ENCODE measurements at places on chromosomes 13 and 19. TPM values are rescaled to one million over a fixed set of nuclear protein-coding genes. Genes with fewer than 3 reads are reported as not detected.
A peak's percentile ranks its signal among the peaks of the same experiment; 100 is the strongest.

FFAR1 gene
- total RNA-seq = not detected

RFXAP gene
- 10.5 TPM for total RNA-seq

ATP1A3 gene
- total RNA-seq = 4.5 TPM

GYS1 gene
- total RNA-seq = 155 TPM

AKT1S1 gene
- total RNA-seq = 27.5 TPM

GRCh38 chr13:53560556-53560955, 531.9 kb downstream of the OLFM4 start:
- H3K4me1 ChIP-seq = no peaks in the 10 kb centered on the region
- H3K27me3 ChIP-seq = no peaks in the 10 kb centered on the region
- no peak overlapping the region for H3K27ac ChIP-seq
- no peak for DNase-seq
- H3K4me3 ChIP-seq = no peak overlapping the region
- no peaks in the 10 kb centered on the region for H3K36me3 ChIP-seq

DNA sequence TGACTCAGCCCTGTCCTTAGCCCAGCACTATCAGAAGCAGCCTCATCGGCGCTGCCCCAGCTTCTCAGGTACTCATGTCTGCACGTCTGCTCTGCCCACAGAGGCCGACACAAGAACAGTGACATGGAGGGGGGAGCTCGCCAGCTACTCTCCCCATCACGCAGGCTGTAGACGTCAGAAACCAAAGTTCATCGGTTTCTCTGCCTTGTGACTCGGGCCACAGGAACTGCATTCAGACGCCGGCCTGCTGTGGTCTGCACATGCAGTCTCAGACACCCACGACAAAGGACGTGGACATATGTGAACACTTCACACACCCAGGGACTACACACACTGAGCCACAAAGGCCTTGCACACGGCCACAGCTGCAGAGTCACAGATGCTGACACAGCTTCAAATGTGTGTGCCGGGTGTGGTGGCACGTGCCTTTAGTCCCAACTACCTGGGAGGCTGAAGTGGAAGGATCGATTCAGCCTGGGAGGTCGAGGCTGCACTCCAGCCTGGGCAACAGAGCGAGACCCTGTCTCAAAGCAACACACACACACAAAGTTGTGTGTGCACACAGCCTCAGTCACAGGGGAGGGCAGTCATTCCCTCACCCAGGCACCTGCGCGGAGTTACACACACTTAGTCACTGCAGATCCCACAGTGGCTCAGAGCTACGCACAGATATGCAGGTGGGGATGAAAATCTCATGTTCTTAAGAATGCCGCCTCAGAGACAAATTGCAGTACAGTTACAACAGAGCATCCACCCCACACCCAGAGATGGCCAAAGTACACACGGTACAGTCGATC, 4.9 kb upstream of the ZFP36 start:
- H3K27ac ChIP-seq = peak overlapping the region; percentile 91
- no peaks in the 10 kb centered on the region for H3K27me3 ChIP-seq
- H3K4me3 ChIP-seq = no peak overlapping the region
- no peak for DNase-seq

DNA sequence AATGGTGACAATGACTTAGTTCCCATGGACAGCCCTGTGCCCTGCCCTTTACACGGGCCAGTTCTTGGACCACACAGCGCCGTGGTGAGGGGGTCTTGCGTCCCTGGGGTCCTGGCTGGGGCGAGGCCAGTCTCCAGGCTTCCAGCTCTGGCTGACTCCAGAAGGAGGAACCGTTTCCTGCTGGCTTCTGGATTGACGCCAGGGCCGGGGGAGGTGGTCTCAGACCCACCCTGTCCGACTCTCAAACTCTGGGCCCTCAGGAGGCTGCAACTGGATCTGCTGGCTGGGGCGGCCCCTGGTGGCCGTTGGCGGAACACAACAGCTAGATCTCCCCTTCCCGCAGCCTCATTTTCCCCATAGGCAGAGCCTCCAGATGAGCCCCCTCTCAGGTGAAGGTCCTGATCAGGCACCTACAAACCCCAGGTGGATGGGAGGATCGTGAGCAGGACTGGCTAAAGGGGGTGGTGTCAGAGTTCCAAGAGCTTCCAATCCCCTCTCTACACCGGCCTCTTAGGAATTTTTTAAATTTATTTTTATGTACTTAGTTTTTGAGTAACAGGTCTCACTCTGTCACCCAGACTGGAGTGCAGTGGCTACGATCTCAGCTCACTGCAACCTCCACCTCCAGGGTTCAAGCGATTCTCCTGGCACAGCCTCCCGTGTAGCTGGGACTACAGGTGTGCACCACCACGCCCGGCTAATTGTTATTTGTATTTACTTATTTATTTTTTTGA, 8.0 kb downstream of the CCDC194 start:
- no peaks in the 10 kb centered on the region for H3K36me3 ChIP-seq
- no peaks in the 10 kb centered on the region for H3K27me3 ChIP-seq
- H3K27ac ChIP-seq = no peak overlapping the region
- DNase-seq = peak; percentile 76

GRCh38 chr19:807627-808422, 10.6 kb downstream of the PTBP1 start:
- no peak overlapping the region for H3K27ac ChIP-seq
- no peaks in the 10 kb centered on the region for H3K27me3 ChIP-seq
- no peak for DNase-seq
- H3K4me3 ChIP-seq = no peak overlapping the region
- peaks cover 2% of the 10 kb centered on the region for H3K4me1 ChIP-seq
- peaks cover 78% of the 10 kb centered on the region for H3K36me3 ChIP-seq

GRCh38 chr19:17248011-17248776, 2.5 kb upstream of the NR2F6 start:
- no peaks in the 10 kb centered on the region for H3K36me3 ChIP-seq
- peak overlapping the region; percentile 76 for H3K27ac ChIP-seq
- no peaks in the 10 kb centered on the region for H3K27me3 ChIP-seq
- no peak for DNase-seq
- no peak overlapping the region for H3K4me3 ChIP-seq
- H3K4me1 ChIP-seq = peaks cover 25% of the 10 kb centered on the region

- H3K4me1 ChIP-seq = no peaks in the 10 kb centered on the region
Measured at GRCh38 chr13:24192057-24192810, 31.7 kb downstream of the SPATA13 start.

DNA sequence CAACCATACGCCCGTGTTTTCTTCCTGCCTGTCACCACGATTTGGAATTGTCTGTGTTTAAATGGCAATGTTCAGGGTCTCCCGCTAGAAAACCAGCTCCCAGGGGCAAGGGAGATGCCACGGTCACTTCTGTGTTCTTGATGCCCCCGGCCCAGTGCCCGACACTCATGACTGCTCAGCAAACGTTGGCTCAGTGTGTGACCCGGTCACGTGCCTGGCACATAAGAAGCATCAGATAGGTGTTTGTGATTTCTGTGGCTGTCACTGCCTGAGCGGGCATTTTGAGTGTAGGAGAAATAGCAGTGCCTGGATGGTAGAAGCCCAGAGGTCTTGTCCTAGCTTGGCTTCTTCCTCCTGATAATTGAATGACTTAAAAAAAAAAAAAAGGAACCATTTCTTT, 15.5 kb downstream of the HDGFL2 start:
- H3K36me3 ChIP-seq = peaks cover 13% of the 10 kb centered on the region
- no peak overlapping the region for H3K4me3 ChIP-seq
- no peaks in the 10 kb centered on the region for H3K4me1 ChIP-seq
- no peak overlapping the region for H3K27ac ChIP-seq
- no peaks in the 10 kb centered on the region for H3K27me3 ChIP-seq
- DNase-seq = no peak

DNA sequence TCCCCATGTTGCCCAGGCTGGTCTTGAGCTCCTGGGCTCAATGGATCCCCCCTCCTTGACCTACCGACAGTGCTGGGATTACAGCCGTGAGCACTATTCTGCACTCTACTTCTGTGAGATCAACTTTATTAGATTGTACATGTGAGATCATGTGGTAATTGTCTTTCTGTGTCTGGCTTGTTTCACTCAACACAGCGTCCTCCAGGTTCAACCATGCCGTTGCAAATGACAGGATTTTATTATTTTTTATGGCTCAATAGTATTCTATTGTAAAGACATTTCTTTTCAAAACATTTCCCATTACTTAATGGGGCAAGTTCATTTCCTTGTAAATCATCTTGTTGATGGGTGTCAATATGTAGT, 1.5 kb upstream of the OBI1 start:
- DNase-seq = no peak
- H3K4me3 ChIP-seq = no peak overlapping the region

DNA sequence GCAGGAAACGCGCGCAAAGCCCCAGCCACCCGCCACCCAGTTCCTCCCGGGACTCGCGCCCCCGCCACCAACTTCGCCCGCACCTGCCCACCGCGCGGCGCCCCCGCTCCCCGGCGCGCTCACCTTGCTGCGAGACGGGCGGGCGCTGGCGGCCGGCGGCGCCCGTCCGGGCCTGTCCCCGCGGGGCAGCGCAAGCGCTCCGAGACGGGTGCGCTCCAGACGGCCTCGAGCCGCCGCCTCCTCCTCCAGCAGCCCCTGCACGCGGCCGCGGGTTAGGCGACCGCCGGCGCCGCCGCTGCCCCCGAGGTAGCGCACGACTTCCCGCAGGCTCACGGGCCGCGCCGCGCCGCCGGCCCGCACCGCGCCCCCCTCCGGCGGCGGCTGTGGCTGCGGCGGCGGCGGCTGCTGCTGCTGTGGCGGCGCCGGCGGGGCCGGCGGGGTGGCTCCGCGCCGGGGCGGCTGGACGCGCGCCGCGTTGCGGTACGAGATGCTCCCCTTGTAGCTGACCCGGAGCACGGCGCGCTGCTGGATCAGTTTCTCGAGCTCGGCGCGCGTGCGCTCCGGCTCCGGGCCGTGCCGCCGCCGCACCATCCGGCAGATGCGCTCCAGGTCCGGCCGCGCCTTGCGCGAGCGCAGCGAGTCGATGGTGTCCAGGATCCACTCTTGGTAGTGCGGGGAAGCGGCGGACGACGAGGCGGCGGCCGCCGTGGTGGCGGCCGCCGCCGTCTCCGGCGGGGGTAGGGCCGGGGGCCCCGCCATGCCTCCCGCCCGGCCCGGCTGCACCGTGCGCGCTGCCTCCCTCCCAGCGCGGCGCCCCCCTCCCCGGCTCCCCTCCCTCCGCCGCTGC, 666 bp downstream of the SAMD1 start:
- H3K36me3 ChIP-seq = peaks cover 8% of the 10 kb centered on the region
- DNase-seq = peak; percentile 75
- H3K27ac ChIP-seq = no peak overlapping the region
- peak overlapping the region; percentile 89 for H3K4me3 ChIP-seq
- peaks cover 9% of the 10 kb centered on the region for H3K4me1 ChIP-seq

- H3K4me3 ChIP-seq = no peak overlapping the region
- H3K4me1 ChIP-seq = no peaks in the 10 kb centered on the region
- no peak for DNase-seq
- no peaks in the 10 kb centered on the region for H3K27me3 ChIP-seq
- no peaks in the 10 kb centered on the region for H3K36me3 ChIP-seq
- no peak overlapping the region for H3K27ac ChIP-seq
Measured at GRCh38 chr19:33393286-33394005, 19.9 kb downstream of the CEBPG start.

DNA sequence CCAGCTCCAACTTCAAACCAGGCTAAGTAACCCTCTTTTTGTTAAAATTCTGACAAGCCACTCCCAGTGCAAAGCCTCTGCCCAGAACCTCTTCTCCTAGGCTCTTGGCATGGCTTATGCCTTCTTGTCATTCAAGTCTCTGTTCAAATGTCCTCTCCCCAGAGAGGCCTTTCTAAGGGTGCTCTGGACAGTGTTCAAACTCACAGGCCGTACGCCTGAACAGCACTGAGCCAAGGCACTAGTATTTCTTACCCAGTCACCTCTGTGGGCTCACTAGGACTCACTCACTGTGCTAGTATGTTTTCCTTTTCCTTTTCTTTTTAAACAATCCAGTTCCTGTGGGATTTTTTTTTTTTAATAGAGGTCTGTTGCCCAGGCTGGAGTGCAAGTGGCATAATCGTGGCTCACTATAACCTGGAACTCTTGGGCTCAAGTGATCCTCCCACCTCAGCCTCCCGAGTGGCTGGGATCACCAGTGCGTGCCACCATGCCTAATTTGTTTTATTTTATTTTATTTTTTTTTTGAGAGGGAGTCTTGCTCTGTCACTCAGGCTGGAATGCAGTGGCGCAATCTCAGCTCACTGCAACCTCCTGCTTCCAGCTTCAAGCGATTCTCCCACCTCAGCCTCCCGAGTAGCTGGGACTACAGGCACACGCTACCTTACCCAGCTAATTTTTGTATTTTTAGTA, 2.3 kb upstream of the ASF1B start:
- peaks cover 3% of the 10 kb centered on the region for H3K4me1 ChIP-seq
- no peak overlapping the region for H3K4me3 ChIP-seq
- H3K27me3 ChIP-seq = no peaks in the 10 kb centered on the region
- DNase-seq = peak; percentile 44
- peak overlapping the region; percentile 91 for H3K27ac ChIP-seq
- no peaks in the 10 kb centered on the region for H3K36me3 ChIP-seq

- peaks cover 4% of the 10 kb centered on the region for H3K4me1 ChIP-seq
- H3K27me3 ChIP-seq = no peaks in the 10 kb centered on the region
- H3K27ac ChIP-seq = no peak overlapping the region
- H3K4me3 ChIP-seq = no peak overlapping the region
- DNase-seq = no peak
Measured at GRCh38 chr19:16477311-16477710, 5.5 kb upstream of the EPS15L1 start.

GRCh38 chr13:27827646-27828045, 35.4 kb downstream of the GSX1 start:
- no peaks in the 10 kb centered on the region for H3K36me3 ChIP-seq
- no peak for DNase-seq
- H3K27ac ChIP-seq = no peak overlapping the region
- no peaks in the 10 kb centered on the region for H3K4me1 ChIP-seq

- peaks cover 30% of the 10 kb centered on the region for H3K36me3 ChIP-seq
- no peak overlapping the region for H3K27ac ChIP-seq
- H3K4me1 ChIP-seq = peaks cover 14% of the 10 kb centered on the region
- no peak overlapping the region for H3K4me3 ChIP-seq
- DNase-seq = no peak
- no peaks in the 10 kb centered on the region for H3K27me3 ChIP-seq
Measured at GRCh38 chr13:112556600-112556999, 31.4 kb downstream of the TUBGCP3 start.

- H3K27me3 ChIP-seq = no peaks in the 10 kb centered on the region
- H3K27ac ChIP-seq = no peak overlapping the region
- no peak overlapping the region for H3K4me3 ChIP-seq
- no peaks in the 10 kb centered on the region for H3K36me3 ChIP-seq
- H3K4me1 ChIP-seq = no peaks in the 10 kb centered on the region
Measured at GRCh38 chr19:41371541-41371940, 4.8 kb upstream of the TMEM91 start.

DNA sequence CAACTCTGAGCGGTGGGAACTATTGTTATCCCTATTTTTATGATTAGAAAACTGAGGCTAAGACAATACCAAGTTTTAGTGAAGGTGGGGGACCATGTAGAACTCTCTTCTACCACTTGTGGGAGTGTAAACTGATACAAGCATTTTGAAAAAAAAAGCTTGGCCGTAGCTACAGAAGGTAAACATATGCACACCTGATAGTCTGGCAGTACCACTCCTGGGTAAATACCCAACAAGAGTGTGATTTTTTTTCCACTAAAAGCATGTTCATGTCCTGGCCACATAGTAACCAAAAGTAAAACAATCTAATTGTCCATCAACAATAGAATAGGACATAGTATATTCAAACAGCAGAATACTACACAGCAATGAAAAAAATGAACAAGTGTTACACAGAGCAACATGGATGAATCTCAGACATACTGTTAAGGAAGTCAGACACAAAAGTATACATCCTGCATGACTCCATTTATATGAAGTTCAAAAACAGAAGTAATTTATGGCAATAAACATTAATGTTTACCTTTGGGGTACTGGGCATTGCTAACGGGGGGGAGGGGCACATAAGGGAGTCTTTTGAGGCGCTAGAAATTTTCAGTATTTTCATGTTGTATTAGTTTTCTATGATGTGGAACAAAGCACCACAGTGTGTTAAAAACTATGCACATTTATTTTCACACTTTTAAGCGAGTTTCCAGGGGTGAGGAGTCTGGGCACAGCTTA, 6.4 kb upstream of the SPATA13 start:
- H3K27me3 ChIP-seq = no peaks in the 10 kb centered on the region
- no peak overlapping the region for H3K4me3 ChIP-seq
- DNase-seq = no peak
- H3K4me1 ChIP-seq = peaks cover 9% of the 10 kb centered on the region
